ENCODE measurements at places on chromosomes 5 and 9.

DNA sequence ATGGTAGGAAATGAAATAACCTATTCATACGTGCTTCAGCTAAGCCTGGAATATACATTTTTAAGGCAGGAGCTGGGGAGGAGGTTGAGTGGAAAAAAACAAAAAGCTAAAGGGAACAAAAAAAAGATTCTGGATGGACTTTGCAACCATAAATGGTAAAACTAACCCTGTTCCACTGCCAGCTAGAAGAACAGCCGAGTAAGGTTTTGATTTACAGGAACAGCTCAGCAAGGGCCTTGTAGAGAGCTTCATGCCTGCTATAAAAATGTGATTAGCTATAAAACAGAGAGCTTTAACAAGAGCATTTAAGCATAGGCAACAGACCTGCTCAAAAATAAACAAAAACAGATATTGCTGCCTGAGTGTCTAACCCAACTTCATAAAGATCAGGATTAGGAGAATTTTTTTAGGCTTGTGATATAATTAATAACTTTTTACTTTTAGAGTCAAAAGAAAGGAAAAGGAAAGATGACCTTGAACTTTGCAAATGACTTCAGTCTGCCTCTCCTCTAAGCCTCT lies 194.8 kb downstream of the FBXL7 start:
- DNase-seq = no peak

DNA sequence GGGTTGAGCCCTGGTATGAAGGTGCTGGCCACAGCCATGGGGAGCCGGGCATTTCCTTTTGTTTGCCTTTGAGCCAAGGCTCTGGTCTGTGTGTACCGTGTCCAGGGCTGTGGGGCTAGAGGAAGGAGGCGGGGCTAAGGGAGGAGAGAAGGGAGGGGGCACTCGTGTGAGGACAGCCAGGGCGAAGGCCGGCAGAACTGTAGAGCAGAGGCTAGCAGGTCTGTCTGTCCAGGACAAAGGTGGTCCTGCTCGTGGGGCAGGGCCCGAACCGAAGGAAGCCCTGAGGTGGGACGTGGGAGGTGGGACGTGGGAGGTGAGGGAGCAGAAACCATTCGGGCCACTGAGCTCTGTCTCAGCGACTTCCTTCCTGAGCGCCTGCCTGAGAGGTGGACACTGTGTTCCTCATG lies 41.3 kb upstream of the TESK1 start:
- DNase-seq = peak; percentile 51

DNA sequence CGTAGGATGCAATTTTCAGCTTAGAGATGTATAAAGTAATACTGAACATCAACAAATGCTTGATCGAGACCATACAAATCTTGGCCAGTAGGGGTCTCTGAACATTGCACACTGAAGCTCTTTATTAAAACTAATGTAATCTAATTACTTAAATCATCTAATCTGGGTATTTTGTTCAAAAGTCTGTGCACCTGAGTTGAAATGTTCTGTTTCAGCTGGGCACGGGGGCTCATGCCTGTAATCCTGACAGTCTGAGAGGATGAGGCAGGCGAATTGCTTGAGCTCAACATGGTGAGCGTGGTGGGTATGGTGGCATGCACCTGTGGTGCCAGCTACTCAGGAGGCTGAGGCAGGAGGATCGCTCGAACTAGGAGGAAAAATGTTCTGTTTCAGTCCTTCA lies 41.0 kb downstream of the ESM1 start:
- DNase-seq = peak; percentile 36

GRCh38 chr5:178432421-178433272 lies 157.5 kb downstream of the COL23A1 start:
- no peak for DNase-seq

DNA sequence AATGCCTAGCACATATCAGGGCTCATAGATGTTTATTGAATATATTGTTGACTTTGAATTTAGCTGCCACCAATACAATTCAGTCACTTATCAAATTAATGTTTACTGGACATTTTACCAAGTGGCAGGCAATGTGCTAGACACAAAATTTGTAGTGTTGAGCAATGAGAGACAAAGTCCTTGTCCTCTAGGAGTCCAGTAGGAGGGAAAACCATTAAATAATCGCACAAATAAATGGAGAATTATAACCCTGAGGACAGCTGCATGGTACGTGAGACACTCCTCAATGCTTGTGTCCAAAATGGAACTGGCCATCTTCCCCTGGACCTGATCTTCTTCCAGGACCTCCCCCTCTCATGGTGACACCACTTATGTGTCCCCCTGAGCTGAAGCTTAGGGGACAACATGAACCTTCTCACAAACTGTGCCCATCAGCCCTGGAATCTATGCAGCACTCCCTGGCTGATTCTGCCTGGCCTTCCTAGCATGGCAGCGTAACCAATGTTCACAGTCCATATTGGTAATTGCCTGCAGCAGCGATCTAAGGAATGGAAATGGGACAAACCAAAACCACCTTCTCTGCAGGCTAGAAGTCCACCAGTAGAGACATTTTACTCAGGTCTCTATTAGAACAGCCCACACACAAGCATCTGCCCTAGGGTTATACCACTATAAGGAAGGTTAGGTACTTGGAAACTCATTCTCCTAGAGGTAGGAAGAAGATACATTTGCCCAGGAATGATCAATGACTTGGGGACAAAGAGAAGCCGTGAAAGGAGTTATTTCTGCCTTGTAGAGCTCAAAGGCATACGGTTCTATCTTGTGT lies 75.5 kb downstream of the FGF1 start:
- DNase-seq = no peak

DNA sequence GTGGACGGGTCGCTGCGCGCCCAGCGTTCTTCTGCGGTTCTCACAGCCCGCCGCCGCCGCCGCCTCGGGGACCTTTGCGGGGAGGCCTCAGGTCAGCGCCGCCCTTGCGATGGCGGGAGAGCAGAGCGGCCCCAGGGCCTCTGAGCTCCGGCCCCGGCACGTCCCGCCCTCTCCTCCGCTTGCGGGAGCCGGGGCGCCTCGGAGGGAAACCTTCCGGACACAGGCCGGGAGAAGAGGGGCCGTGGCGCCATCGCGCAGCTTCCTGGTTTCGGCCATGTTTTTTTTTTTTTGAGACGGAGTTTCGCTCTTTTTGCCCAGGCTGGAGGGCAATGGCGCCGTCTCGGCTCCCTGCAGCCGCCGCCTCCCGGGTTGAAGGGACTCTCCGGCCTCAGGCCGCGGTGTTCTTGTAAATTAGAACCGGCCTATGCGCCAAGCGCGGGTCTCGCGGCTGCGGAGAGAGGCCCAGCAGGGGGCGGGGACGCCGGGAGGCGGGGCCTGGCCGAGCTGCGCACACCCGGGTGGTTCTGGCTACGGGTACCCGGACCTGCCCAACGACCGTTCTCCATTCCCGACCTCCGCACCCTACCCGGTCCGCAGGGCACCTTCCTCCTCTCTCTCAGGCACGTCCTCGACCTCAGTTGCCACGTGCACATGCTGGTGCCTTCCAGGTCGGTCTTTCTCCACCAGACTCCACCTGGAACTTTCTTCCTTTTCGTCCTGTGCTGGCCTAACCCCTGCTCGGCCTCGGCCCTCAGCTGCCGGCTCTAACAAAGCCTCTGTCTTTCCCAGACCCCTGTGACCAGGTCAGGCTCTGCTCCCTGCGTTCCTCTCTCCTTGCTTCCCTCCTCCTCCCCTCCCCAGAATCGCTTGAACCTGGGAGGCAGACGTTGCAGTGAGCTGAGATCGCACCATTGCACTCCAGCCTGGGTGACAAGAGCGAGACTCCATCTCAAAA lies 28.8 kb upstream of the MGAT1 start:
- peak; percentile 86 for DNase-seq

- DNase-seq = no peak
Observed at GRCh38 chr5:31107091-31107518, 86.4 kb upstream of the CDH6 start.

DNA sequence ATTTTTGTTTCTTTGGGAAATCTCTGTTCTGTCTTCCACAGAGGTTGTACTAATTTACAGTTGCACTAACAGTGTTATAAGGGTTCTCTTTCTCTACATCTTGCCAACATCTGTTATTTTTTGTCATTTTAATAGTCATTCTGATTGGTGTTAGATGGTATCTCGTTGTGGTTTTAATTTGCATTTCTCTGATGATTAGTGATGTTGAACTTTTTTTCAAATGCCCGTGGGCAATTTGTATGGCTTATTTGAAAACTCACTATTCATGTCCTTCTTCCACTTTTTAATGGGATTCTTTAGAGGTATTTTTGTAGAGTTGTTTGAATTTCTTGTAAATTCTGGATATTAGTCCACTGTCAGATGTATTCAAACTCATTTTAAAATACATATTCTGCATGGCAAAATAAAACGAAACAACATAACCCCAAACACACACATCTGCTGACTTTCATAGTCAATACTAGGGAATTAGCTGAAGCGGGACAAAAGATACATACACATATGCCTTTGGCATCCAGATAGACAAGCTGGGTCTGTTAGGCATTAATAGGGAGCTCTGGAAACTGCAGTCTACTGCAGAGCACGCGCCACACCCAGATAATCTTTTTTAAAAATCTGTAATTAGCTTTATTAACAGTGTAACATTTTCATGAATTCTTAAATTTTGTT lies 5.8 kb upstream of the SPATA31C2 start:
- no peak for DNase-seq

DNA sequence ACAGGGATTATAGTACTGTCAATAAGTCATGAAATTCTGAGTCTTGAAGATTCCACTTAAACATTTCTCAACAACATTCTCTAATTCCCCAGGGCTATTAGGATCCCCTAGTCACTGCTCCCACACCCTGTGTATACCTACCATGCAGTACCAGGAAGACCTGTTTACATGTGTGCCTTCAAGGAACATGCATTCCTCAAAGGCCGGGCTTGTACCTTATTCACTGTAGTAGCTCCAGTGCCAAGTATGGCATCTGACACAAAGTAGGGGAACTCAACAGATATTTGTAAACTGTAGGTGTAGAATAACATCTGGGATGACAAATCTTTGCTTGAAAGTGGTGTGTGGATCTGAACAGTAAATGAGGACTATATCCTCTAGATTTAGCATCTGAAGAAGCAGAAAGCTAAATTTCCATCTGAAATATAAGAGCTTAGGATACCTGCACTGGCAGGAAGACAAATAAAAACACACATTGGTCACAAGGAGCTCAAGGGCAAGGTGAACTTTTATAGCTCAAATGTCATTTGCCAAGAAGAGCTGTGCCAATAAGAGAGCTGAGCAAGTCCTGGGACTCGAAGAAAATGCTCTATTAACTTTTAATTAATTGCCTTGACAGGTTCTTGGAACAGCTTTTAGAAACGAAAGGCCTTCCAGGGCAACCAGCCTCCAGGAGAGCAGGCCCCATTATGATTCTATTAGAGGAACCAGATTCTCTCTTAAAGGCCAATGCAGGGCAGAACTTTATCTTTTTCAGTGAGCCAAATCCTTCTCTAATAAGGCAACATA lies 52.3 kb upstream of the MYOT start:
- DNase-seq = no peak

- DNase-seq = no peak
Observed at GRCh38 chr9:72305707-72306106, 59.3 kb downstream of the ZFAND5 start.

DNA sequence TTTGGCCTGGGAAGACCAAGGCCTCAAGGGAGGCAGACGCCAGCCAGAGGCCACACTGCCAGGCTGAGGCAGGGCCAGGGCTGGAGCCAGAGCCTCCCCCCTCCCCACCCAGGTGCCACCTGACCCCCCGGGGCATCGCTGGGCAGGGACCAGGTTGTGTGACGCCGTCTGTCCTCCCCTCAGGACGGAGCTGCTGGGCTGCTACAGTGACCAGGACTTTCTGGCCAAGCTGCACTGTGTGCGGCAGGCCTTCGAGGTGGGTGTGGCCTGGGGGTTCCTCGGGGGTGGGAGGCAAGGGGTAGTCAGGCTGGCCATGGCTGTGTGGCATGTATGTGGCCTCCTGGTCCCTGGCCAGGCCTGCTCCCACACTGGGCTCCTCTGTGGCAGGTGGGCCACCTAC lies 17.9 kb upstream of the DOLPP1 start:
- DNase-seq = no peak

DNA sequence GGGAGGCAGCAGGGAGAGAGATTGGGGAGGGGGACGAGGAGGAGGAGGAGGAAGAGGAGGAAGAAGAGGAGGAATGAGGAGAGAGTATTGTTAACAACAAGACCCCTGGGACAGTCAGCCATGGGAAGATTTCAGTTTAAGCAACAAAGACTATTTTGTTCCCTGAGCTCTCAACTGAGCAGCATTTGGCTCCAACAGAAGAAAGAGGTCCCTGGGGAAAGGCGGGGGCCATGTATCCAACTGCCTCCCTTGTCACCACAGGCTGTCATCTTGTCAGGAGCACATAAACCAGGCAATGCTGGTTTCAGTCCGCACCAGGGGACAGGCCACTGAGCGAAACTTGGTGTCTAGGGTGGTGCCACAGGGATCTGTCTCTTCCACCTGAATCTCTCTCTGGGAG lies 316.1 kb downstream of the TLE1 start:
- DNase-seq = no peak

GRCh38 chr5:6759401-6759800 lies 46.2 kb downstream of the TENT4A start:
- no peak for DNase-seq

GRCh38 chr9:106333481-106333880 lies 529.5 kb upstream of the ZNF462 start:
- DNase-seq = no peak

DNA sequence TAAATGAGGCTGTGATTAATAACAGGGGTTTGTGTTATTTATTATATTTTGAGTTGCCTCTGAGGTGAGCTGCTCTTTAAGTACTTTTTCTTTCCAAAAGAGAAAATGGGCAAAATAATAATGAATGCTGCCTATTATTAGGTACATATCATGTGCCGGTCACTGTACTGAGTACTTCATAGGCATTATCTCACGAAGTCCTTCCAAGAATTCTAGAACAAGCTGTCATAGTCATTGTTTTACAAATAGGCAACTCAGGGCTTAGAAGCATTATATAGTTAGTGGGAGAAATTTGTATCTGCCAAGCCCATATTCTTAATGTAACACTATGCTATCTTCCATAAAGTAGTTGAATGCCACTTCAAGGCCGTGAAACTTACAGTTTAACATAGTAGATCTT lies 628.7 kb downstream of the CCDC171 start:
- DNase-seq = no peak

- DNase-seq = no peak
Observed at GRCh38 chr9:17723656-17724055, 144.8 kb downstream of the SH3GL2 start.

- no peak for DNase-seq
Observed at GRCh38 chr5:141654298-141654697, 3.1 kb upstream of the FCHSD1 start.

GRCh38 chr5:141518618-141519015 lies 29.7 kb downstream of the PCDHGC5 start:
- no peak for DNase-seq
